ENCODE measurements at places on chromosomes 7 and 10.

- DNase-seq: no peak
Measured at GRCh38 chr10:124308056-124308645, 110.6 kb downstream of the OAT start.

DNA sequence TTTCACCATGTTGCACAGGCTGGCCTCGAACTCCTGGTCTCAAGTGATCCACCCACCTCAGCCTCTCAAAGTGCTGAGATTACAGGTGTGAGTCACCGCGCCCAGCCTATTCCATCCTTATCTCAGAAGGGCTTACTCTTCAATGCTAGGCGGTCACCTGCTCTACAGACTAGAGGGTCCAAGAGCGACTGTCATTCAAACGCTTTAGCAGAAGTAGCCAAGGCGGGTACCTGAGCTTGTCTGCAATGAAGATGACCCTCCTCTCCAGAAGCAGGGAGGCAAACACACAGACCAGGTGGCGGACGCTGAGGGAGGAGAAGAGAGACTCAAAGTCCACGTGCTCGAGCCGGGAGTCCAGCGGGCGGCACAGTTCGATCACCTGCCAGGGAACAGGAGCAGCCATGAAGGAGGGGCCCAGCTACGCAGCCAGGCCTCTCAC is 65.1 kb upstream of the MKRN1 start:
- no peak for DNase-seq

DNA sequence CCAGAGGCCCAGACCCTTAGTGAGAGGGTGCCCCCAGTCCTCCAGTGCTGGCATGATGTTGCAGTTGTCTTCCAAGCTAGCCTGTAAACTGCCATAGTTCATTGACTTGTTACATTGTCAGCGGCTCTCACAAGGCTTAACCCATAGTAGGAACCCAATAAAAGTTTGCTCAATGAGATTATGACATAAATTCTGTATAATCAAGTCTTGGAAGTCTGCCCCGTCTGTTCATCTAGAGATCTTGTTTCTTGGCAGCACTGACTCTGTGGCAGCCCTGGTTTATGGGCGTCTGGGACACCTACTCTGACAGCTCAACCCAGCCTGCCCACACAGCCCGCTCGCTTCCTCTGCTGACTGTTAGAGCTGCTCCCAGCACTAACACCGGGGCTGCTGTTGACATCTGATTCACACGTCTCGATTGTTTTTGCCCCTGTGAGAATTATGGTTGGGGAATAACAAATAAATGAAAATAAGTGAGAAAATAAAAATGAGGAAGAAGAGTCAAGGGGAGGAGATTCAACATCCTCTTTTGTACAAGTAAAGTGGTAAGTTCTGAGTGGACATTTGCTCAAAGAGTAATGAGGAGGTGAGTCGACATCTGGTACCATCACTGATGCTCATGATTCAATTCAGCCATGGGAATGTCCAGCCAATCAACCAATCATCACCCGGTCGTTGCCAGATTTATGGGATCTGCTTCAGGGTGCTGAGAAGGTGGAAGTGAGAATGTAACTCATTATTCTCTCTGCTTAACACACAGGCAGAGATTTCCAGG is 160.8 kb downstream of the SPAG6 start:
- DNase-seq: peak; percentile 12

DNA sequence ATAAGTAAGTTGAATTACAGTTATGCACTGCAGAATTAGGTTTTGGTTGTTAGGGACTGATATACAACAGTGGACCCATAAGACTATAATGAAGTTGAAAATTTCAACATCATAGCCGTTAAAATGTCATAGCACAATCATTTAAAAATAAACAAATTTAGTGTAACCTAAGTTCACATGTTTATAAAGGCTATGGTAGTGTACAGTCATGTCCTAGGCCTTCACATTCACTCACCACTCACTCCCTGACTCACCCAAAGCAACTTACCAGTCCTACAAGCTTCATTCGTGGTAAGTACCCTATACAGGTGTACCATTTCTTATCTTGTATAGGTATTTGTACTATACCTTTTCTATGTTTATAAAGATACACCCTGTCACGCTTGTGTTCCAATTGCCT is 113.7 kb downstream of the RAB11FIP2 start:
- no peak for DNase-seq

DNA sequence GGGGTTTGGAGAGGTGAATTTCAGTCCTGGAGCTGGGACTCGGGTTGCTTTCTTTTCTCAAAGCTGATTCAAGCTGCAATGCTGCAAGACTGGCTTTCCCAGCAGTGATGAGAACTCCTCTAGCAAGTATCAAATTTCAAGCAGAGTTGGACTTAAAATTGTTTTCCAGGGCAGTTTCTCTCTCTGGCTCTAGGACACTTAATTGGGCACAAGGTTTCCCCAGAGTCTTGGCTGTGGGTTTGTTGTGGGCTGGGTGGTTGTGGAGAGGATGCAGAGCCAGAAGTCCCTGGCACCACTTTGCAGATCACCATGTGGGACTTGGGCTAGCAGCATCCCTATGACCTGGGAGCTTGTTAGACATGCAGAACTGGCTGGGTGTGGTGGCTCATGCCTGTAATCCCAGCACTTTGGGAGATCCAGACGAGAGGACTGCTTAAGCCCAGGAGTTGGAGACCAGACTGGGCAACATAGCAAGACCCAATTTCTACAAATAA is 16.8 kb downstream of the AKR1B15 start:
- DNase-seq: no peak

DNA sequence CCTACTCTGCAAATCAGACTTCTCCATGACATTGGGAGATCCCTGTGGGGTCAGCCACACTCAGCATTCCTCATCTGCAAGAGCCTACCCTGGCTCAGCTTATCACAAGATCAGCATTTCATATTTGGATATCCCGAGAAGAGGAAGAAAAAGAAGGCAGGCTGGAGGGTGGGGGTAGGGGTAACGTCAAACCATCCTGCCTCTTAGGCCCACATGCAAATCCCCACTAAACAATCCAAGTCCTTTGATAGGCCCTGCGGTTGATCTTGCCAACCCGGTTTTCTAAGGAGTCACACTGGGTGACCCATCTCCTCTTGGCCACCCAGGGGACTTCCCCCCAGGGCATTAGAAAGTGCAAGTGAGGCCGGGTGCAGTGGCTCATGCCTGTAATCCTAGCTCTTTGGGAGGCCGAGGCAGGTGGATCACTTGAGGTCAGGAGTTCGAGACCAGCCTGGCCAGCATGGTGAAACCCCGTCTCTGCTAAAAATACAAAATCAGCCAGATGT is 128.0 kb upstream of the CALN1 start:
- no peak for DNase-seq

DNA sequence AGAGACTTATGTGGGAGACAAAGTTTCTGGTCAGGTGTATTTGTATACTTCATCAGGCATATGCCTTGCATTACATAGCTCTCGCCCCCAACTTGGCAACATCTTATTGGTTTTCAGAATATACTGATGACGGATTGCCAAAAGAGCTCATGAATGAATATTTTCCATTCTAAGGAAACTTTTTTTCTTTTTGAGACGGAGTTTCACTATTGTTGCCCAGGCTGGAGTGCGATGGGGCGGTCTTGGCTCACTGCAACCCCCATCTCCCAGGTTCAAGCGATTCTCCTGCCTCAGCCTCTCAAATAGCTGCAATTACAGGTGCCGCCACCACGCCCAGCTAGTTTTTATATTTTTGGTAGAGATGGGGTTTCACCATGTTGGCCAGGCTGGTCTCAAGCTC is 6.0 kb downstream of the CYCS start:
- DNase-seq: no peak

- DNase-seq: no peak
Measured at GRCh38 chr7:149799397-149800168, 26.2 kb upstream of the ZNF467 start.

DNA sequence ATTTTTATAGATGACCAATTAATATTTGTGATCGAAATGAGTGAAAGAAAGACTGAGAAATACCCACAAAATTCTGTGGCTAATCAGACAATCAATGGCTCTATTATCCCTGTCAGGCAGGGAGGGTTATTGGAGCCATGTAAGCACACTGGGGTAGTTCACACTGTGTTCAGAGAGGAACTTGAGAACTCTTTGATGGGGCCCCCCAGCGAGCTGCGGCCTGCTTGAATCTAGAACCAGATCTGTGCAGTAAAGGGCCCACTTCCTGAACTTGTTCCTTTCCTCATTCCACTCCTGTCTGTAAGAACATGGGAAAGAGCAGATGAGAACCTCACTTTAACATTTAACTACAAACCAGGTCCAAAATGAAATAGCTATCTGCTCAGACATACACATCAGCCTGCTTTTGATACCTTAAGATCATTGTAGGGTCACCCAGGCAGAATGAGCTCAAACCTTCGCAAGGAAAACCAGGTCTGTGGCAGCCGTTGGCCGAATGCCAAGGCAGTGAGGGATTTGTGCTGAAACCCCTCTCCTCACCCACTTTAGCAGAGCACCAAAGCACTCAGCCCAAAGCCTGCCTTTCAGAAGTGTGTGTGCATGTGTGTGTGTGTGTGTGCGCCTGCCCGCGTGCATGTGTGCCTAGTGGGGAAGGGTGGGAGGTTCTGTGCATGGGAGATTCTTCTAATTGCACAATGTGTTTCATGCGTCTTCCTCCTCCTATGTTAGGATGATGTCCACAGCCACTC is 365.6 kb upstream of the MGMT start:
- DNase-seq: no peak

DNA sequence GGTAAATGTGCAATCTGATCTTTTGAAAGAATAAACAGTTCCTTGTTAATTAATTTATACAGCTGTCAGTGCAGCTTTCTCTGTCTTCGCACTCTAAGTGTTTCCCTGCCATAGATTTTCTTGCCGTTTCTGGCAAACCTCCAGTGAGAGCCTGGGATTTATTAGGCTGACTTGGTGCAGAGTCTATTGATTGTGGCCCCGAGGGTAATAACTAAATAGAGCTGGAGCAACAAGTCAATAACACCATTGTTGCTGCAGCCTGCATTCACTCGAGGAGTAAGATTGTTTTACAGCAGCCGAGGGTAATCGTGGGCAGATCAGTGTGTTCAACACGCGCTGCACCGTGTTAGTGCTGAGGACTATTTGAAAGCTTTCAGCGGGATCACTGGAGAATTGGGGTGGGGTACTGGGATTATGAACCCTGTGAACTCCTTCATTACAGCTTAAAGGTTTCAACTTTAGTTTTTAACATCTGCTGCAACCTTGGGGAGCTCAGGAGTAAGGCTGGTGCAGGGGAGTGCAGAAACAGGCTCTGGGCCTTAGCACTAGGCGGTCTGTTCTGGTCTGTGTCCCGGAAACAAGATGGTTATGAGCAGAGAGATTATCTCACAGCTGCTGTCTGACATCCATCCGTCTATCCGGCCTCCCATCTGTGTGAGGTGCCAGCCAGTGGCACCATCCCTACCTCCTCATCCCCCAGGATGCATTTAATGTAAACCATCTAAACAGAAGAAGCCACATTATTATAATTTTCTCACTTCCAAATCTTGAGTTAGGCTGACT is 174.0 kb upstream of the TCF7L2 start:
- DNase-seq: no peak

DNA sequence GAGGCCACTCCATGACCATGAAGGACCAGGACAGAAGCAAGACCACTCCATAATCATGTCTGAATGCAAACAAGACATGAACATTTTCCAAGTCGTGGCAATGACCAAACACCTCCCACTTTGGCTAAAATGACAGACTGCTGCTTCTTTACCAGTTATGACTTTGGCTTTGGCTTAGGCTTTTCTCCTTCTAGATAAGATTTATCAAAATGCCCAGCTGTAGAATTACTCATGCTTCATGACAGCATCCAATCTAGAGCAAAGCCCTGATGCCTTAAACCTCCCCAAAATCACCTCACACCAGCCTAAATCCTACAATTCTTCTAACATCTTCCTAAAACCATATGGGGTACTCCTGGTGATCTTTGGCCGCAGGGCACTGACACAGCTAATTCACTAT is 102.1 kb downstream of the VPS41 start:
- no peak for DNase-seq

- DNase-seq: no peak
Measured at GRCh38 chr7:46218461-46219200, 297.6 kb upstream of the IGFBP3 start.

DNA sequence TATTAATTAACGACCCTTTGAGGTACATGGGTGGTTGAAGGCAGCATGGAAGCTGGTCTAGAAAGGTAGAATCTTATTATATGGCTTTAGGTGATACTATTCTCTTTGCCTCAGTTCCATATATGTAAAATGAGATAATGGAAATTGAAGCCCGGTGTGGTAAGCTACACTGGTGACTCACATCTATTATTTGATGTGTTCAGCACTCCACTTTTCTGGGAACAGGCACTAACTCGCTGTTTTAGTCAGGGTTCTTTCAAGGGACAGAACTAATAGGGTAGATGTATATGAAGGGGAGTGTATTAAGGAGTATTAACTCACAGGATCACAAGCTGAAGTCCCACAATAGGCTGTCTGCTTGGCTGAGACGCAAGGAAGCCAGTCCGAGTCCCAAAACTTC is 4.4 kb upstream of the TRUB1 start:
- DNase-seq: no peak

GRCh38 chr10:132499367-132499685 is 38.3 kb upstream of the INPP5A start:
- DNase-seq: no peak

- no peak for DNase-seq
Measured at GRCh38 chr7:4604456-4604940, 77.6 kb upstream of the FOXK1 start.

- no peak for DNase-seq
Measured at GRCh38 chr7:131591687-131592319, 35.4 kb upstream of the PODXL start.

DNA sequence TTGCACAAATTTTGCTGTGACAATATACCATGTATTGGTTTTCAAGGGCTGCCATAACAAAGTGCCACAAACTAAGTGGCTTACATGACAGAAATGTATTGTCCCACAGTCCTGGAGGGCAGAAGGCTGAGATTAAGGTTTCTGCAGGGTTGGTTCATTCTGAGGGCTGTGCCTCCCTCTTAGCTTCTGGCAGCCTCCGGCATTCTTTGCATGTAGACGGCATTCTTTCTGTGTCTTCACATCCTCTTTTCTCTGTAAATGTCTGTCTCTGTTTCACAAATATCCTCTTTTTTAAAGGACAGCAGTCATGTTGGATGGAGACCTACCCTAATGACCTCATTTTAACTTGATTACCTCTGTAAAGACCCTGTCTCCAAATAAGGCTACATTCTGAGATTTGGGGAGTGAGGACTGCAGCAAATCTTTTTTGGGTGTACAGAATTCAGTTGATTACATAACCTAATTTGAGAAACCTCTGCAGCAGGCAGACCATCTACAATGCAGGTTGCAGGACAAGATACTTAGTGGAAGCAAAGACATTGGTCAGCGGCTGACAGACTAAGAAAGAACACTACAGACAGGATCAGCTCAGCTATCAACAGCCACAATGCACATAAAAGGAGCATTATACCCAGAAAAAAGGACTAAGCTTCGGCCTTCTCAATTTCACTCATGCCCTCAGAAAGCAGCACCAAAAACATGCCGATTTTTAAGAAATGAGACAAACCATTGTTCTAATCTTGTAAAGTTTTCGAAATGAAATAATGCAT is 84.6 kb upstream of the FAM3C start:
- no peak for DNase-seq

- DNase-seq: no peak
Measured at GRCh38 chr7:142585425-142585824, 163.8 kb upstream of the PRSS1 start.

Measured in activated T-helper 1 cell treated with anti-CD3 and anti-CD28 coated beads, Interleukin-12 subunit alpha, Interleukin-12 subunit beta, Interleukin-2, Interleukin-4 antibody, amounts not matched to agents 30 ng/mL and 10 ng/mL and 1 ng/mL, durations not matched to agents 14 hours and 24 hours and 36 hours (primary cell).